Breast epithelium (tissue), 4 donors: ENCODE measurements at places on chromosomes 12 and 14. TPM values are rescaled to one million over a fixed set of nuclear protein-coding genes. Genes with fewer than 3 reads are reported as not detected.

DNA sequence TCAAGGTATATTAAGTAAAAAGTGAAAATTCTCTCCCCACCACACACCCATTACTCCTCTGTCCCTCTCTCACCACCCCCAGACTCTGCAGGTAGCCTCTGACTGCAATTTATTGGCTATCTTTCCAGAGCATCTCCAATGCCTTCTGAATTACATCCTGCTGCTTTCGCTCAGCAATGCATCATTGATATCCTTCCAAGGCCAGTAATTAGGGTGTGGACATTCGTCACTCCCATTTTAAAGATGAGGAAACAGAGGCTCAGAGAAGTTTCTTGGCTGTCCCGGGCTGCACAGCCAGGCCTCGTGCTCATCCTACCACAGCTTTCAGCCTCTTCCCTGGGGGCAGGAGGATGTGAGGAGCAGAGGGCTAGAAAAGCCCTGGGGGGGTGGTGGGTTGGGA lies 23.6 kb upstream of the PGF start:
- no peaks in the 10 kb centered on the region for H3K36me3 ChIP-seq
- H3K4me1 ChIP-seq: peaks cover 2% of the 10 kb centered on the region
- no peak for DNase-seq

DNA sequence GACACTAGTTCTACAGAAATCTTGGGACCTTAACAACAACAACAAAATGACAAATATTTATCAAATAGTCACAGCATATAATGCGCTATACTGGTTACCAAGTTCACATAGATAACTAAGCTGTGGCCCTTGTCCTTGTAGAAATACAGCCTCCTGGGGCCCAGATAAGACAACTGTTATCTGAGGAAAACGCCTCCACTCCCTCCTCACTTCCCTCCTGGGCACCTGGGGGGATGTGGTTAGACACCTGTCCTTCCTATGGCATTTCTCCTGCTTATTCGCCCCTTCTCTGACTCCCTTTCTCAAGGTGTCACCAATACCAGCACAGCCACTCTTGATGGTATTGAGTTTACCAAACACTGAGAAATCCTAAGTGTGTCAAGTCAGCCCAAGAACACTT lies 419.4 kb downstream of the RAD51B start:
- DNase-seq: no peak
- H3K27me3 ChIP-seq: no peaks in the 10 kb centered on the region

GRCh38 chr12:95548539-95549391 lies 2.5 kb downstream of the USP44 start:
- H3K36me3 ChIP-seq: no peaks in the 10 kb centered on the region
- no peaks in the 10 kb centered on the region for H3K27me3 ChIP-seq
- peak overlapping the region; percentile 84 for H3K27ac ChIP-seq
- H3K4me1 ChIP-seq: no peaks in the 10 kb centered on the region
- peak; percentile 37 for DNase-seq

GRCh38 chr12:99108924-99109323 lies 463.8 kb downstream of the APAF1 start:
- no peak for DNase-seq
- no peak overlapping the region for H3K27ac ChIP-seq
- H3K4me1 ChIP-seq: no peaks in the 10 kb centered on the region
- no peaks in the 10 kb centered on the region for H3K27me3 ChIP-seq
- H3K36me3 ChIP-seq: no peaks in the 10 kb centered on the region

- H3K4me3 ChIP-seq: no peak overlapping the region
- DNase-seq: no peak
- H3K36me3 ChIP-seq: no peaks in the 10 kb centered on the region
- no peak overlapping the region for H3K27ac ChIP-seq
These were observed 11.7 kb upstream of the PTHLH start for GRCh38 chr12:27984275-27984674.

DNA sequence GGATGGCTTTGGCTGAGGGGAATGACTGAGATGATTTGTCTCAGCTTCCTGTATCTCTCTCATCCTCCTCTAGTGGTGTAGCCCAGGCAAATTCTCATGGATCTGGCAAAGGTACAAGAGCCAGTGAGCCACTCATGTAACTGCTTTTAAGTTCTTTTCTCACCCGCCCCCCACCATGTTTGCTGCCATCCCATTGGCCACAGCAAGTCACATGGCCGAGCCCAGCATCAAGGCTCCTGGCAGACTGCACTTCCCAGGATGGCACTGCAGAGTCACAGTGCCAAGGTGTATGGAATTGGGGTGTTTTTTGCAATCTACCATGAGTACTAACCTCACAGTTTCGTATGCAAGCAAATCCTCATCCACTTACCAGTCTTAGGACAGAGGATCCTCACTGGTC lies 50.9 kb downstream of the CHST11 start:
- DNase-seq: no peak
- no peaks in the 10 kb centered on the region for H3K36me3 ChIP-seq
- no peaks in the 10 kb centered on the region for H3K27me3 ChIP-seq
- H3K27ac ChIP-seq: no peak overlapping the region
- H3K4me1 ChIP-seq: no peaks in the 10 kb centered on the region
- no peak overlapping the region for H3K4me3 ChIP-seq

TIGAR gene
- total RNA-seq: 2.9 TPM

SMIM41 gene
- not detected for total RNA-seq

HOXC9 gene
- 4.6 TPM for total RNA-seq

FAIM2 gene
- 0.64 TPM for total RNA-seq

CD4 gene
- total RNA-seq: 11.0 TPM
